ENCODE measurements at places on chromosomes 4 and X.

DNA sequence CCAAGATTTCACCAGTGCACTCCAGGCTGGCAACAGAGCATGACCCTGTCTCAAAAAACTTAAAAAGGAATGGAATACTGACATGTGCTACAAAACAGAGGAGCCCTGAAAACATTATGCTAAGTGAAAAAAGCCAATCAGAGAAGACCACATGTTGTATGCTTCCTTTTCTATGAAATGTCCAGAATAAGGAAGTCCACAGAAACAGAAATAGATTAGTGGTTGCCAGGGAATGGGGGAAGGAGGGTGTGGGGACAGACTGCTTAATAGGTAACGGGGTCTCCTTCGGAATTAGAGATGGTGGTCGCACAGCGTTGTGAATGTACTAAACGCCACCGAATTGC, 30.1 kb upstream of the KIAA0232 start:
- DNase-seq, result no peak

GRCh38 chrX:50442426-50443116, 28.1 kb downstream of the DGKK start:
- no peak for DNase-seq

DNA sequence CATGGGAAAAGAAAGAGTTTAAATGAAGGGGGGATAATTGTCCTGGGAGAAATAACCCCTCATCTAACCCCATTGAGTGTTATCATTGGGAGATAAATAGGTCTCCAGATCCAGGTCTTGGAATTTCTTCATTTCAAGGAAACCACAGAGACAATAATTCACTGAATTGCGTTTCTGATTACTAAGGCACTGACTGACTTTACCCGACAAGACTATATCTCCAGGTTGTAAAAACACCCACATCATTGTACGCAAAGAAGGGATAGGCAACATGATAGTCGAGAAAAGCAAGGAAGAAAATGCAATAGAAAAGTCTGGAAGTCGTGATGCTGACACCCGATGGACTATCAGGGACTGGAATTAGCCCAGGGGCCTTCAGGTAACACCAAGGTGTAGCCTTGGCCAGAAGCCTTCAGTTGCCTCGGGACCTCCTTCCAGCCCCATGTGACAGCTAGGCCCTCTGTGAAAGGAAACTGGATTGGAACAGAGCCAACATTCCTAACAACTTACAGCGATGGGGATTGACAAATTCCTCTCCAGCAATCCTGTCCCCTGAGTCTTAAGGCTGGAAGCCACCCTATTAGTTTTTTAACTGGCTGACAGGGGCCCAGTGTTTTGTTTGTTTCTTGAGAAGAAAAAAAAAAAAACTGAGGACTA, 46.5 kb upstream of the RAB9B start:
- DNase-seq, result peak; percentile 14

DNA sequence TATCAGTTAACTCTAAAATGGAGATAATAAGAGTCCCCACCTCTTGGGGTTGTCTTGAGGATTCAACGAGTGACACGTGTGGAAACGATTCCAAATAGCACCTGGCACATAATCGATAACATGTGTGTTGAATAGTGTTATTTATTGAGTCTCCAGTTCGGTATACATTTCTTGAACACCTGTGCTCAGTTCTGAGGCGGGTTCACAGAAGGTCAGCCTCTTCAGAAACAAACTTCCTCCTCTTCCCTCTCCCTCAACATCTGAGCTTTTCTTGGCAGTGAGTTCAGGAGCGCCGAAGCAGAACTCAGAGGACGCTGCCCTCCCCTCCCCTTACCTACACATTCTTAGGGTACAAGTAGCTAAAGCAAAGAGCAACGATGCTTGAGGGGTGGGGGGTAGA, 934 bp downstream of the PDHA1 start:
- no peak for DNase-seq

GRCh38 chrX:30309139-30309571, at the start of gene NR0B1:
TSS of gene NR0B1 (minus strand) at chrX:30309390. CDS start at chrX:30309363, 27 bp downstream.
- peak; percentile 47 for DNase-seq

- no peak for DNase-seq
Measured at GRCh38 chr4:84342161-84342560, 156.9 kb downstream of the NKX6-1 start.

DNA sequence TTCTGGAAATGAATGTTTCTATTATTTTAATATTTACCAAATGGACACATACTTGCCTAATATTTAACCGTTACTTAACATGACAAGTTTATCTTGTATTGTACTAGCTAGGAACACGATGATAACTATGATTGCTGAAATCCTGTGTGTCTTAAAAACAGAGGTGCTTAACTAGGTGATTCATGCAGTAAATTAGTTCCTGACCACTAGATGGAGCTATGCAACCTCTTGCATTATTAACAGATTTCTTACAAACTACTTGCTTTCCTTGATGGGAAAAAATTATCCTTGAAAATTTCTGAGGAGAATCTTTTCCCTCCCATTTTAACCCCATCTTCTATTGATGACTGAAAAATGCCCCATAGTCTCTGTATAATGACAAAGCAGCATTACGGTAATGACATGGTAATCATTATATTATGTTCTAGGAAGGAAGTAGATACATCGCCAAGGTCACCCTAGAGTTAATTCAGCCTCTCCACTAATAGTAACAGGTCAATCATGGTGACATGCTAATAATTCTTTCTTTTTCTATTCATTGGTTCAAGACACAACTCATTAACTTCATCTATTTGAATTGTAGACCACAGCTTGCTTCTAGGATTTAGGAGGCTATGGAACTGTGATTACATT, 844.2 kb downstream of the RAPGEF2 start:
- peak; percentile 86 for DNase-seq

- no peak for DNase-seq
Measured at GRCh38 chrX:11189097-11189496, 78.0 kb downstream of the HCCS start.

DNA sequence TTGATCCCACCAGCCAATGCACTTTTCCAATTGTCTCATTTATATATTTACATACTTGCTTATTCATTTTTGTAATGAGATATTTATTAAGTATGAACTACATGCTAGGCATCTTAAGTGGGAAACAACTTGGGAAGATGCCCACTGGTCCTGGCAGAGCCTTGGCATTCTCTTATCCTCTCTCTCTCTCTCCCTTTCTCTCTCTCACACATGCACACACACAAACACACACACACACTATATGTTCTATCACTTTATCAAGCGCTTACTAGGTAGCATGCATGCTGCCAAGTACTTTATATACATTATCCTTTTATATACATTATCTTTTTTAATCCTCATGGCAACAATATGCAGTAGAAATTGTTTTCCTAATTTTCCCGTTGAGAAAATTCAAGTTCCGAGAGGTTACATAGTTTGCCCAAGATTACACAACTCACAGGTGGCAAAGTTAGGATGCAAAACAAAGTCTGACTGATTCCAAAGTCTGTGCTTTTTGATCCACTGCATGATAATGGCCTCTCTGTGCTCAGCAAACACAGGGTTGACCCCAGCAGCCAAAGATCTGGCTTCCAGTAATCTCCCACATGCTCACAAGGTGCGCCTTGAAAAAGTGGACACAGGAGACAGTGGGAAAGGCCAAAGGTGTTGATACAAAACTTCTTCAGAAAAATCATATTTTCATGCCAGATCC, 173.1 kb upstream of the KLF3 start:
- no peak for DNase-seq

- no peak for DNase-seq
Measured at GRCh38 chr4:30868111-30868895, 148.1 kb downstream of the PCDH7 start.

DNA sequence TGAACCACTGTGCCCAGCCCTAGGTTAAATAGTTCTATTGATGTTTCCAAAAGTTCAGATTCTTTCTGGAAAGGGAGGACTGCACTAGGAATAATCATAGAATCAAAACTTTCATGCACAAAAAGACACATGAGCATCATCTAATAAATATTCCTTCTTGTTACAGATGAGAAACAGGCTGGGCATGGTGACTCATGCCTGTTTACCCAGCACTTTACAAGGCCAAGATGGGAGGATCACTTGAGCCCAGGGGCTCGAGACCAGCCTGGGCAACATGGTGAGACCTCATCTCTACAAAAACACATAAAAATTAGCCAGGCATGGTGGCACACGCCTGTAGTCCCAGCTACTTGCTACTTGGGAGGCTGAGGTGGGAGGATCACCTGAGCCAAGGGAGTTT, 27.7 kb downstream of the LARP7 start:
- no peak for DNase-seq

DNA sequence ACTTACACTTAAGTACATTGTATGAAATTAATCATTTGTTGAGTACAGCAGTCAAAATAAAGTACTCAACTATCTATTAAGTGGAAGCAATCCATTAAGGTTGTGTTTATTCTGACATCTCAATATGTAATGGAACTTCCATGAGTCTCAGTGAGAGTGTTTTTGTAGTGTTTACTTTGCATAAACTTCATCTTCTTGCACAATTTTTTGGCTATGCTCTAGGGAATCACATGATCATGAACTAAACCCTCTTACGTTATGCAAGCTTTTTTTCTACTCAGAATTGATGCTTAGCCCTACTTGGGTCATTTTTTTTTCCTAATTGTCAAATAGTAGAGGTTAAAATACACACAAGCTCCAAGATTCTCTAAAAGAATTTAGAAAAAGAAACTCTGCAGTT, 21.1 kb upstream of the PIGA start:
- no peak for DNase-seq

GRCh38 chrX:46710425-46710824, 48.5 kb downstream of the SLC9A7 start:
- DNase-seq, result peak; percentile 1

GRCh38 chr4:121510341-121510874, 129.6 kb upstream of the QRFPR start:
- DNase-seq, result no peak

GRCh38 chr4:106507440-106507839, 138.9 kb upstream of the GIMD1 start:
- no peak for DNase-seq

- no peak for DNase-seq
Measured at GRCh38 chr4:1244081-1244977, 4.6 kb downstream of the CTBP1 start.

DNA sequence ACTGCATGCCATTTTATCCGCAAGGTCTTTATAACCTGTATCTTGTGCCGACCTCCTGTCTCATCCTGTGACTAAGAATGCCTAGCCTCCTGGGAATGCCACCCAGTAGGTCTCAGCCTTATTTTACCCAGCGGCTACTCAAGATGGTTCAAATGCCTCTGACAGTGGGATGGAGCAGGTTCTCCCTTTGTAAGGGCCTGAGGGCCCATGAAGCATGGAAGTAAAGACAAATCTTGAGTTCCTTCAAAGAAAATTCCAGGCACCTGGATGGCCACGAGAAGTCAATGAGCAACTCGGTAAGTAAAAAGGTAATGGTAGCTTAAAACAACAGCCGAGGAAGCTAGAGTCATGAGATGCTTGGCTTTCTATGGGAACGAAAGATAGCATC, 19.6 kb upstream of the PRKX start:
- no peak for DNase-seq

- peak; percentile 75 for DNase-seq
Measured at GRCh38 chr4:173531086-173531965, 1.3 kb upstream of the HAND2 start.

DNA sequence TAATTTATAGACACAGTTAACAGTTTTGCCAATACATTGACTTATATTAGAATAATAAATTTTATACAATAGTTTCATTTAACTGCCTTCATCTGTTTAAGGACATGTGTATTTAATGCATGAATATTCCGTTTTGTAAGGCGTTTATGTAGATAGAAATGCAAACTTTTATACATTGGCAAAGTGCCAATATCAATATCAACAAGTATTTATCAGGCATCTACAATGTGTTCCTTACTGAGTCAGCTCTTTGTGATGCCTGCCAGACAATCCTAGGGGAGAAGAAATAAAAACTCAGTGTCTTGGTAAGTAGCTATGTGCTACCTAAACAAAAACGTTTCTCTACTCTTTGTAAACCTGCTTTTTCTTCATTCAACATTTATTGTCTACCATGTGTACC, 1142.2 kb downstream of the C4orf33 start:
- no peak for DNase-seq

DNA sequence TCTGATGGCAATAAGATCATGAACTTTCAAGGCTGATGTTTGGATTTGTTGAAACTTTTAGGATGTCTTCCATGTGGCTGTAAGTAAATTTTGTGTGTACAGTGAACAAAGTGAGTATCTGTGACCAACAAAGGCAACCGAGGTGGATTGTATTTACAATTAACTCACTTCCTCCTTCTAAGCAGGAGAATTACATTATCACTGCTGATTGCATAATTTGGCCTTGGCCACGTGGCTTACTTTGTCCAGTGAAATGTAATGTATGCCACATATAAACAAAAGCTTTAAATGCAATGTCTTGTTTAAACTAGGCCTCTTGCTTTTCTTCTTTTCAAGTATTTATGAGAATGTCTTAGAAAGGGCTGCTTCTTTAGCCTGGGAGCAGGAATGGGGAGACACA, 66.3 kb upstream of the MAD2L1 start:
- no peak for DNase-seq

DNA sequence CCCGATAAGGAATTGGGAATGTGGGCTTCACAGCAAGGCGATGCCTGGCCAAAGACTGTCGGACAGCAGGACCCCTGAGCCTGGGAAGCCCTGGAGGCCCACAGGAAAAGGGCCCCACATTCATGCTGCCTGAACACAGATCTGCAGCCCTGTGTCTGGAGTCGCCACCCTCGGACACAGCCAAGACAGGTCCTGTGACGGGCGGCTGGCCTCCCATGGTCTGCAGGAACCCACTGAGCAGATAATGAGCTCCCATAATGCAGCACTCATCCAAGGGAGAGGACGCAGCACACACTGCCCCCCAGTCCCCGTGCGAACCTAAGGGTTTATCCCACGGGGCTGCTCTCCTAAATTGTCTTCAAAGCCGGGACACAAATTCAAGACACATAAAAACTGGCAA, 30.6 kb downstream of the ZFYVE28 start:
- DNase-seq, result no peak

DNA sequence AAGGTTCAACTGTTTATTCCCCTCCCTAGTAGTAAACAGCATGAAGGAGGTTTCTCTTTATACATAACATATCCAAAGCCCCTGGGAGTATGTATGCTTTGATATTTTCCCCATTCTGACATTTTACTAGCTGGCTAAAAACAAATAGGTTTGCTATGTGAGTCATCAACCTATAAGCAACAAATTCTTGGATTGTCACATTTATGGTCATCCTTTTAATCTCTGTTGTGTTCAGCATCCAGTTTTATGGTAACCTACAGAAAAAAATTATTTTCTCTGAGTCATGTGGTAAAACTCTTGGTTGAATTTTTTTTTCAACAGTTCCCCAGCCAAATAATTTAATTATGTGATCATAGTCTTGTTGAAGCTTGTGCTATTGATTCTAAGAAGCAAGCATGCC, 734.1 kb downstream of the ADGRL3 start:
- no peak for DNase-seq

GRCh38 chr4:51942108-51942832, 77.9 kb downstream of the LRRC66 start:
- DNase-seq, result no peak

- no peak for DNase-seq
Measured at GRCh38 chr4:7924570-7924969, 15.1 kb downstream of the AFAP1 start.

All from eye (tissue), 1 donor.